ENCODE measurements at places on chromosomes 1 and 21.
A peak's percentile ranks its signal among the peaks of the same experiment; 100 is the strongest.

DNA sequence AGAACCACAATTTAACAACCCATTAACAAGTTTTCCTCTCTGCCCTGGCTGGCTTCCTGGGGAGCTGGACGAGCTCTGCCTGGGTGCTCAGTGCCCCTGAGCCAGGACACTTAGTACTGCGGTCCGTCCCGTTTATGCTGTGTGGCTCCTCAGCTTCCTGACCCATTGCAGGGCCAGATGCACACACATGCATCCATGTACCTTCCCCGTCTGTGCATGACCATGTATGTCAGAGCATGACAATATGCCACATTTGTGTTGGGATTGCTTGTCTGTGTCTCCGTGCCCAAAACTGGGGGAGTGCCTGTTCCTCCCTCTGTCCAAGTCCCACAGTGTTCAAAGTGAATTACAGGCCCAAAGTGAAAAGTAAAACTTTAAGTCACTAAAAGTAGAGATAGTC, 9.7 kb upstream of the TFF3 start:
- no peak for DNase-seq

DNA sequence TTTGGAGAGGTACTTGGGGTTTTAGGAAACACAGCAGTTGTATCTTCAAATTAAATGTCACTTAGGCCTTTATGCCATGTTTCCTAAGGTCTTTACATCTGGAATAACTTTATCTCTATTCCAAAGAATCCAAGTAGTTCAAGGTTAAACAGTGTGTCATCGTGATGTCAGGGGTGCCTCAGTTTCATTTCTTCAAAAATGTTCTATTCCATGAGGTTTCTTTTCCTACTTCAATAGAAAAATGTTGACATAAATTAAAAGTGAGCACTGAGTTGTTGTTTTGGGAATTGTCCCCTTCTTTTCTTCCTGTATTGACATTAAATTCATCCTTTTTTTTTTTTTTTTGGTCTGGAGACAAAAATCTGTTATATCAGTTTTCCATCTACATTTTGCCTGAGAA, 160.6 kb upstream of the C21orf91 start:
- DNase-seq, result no peak

GRCh38 chr1:43172527-43172972, 420 bp downstream of the CFAP57 start:
- DNase-seq, result peak; percentile 97

DNA sequence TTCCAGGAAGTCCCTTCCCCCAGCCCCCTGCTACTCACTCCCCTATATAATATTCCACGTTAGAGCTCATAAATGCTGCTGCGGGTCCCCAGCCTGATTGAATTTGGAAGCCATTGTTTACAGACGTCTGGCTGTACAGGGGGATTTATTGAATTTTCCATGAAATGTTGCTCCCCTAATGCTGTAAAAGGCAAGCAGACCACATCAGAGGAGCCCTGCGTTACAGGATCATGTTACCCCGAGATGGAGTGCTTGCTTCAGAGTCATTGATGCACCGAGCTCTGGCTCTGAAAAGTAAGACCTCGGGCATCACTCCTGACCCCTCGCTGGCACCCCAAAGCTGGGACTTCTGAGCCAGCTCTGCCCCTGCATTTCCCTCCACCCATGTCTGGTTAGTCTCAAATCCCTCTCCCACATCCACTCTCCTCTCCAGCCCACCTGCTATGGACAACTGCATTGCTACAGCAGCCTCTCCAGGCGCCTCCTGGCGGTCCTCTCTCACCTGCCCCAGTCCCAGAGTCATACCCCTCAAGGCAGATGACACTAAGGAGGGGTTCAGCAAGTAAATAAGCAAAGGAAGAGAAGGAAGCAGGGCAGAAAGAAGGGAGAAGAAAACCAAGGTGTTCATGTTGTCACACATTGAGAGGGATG, 127.8 kb downstream of the TMEM53 start:
- DNase-seq, result no peak

- DNase-seq, result no peak
These were observed 170.6 kb downstream of the RUNX1 start for GRCh38 chr21:34878501-34878900.

GRCh38 chr1:27342391-27342777, 562 bp downstream of the SYTL1 start:
- no peak for DNase-seq

DNA sequence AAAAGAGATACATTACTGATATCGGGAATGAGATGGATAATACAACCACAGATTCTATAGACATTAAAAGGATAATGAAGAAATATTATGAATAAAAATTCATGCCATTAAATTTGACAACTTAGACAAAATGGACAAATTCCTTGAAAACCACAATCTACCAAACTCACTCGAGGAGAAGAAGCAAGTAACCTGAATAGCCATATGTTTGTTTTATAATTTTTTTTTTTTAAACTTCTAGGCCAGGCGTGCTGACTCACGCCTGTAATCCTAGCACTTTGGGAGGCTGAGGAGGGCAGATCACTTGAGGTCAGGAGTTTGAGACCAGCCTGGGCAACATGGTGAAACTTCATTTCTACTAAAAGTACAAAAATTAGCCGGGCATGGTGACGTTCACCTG, 327.9 kb downstream of the VAV3 start:
- DNase-seq, result no peak

DNA sequence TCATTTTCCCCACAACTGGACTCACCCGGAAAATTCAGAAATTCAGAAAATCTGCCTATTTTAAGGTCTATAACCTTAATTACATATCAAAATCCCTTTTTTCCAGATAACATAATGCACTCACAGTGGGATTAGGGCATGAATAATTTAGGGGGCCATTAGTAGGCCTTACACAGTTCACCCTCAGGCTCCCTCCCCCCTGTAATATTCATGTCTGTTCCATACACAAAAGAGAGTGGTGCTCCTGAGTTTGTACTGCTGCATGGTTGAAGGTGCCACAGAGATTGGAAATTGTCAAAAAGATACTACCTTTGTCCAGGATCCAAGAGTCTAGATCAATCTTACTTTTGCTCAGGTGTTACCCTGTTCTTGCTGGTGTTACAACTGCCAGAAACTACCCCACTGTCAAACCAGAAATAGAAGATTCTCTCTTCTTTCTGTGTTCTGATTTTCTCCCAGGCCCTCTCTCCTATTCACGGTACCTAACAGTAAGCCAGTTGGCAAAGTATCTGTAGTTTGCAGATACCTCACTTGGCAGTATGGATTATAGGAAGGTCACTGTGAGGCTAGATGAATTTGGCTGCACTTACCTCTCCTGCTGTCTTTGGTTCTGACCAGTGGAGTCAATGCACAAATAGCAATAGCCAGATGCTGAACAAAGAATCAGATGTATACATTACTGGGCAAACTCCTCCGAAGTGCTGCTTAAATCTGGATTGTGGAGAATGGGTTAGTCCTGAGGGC, 53.2 kb downstream of the C1orf198 start:
- no peak for DNase-seq
